ENCODE measurements at places on chromosomes 16 and 17.

- DNase-seq = no peak
These were observed 638 bp upstream of the TMEM88 start for GRCh38 chr17:7854078-7854777.

- DNase-seq = no peak
These were observed 102.6 kb downstream of the WSCD1 start for GRCh38 chr17:6172642-6173330.

GRCh38 chr16:82761236-82761635 is 134.5 kb downstream of the CDH13 start:
- DNase-seq = no peak

- no peak for DNase-seq
These were observed 11.6 kb upstream of the ROGDI start for GRCh38 chr16:4814046-4814445.

DNA sequence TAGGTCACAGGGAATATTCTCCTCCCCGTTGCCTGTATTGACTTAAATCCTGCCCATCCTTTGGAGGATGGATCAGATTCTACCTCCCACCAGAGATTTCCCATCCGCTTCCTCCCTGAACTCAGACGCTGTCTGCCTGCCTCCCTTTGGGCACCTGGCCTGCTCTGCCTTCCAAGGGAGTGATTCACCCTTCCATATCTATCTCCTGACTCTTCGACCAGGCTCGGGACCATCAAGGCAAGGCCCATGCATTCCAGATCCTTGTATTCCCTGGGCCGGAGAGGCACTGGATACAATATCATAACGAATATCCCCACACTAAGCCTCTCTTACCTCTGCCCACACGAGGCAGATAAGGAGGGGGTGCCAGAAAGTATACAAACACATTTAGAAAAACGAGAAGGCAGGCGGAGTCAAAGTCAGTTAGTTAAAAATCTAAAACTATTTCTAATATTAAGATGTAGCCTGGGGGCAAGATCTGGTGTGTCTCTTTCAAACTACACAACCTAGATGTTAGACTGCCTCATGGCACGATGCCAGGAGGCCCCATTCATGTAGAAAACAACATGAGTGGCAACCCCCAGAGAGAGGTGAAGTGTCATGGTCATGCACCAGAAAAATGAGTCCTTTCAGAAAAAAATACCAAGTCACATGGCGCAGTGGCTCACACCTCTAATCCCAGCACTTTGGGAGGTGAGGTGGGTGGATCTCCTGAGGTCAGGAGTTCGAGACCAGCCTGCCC is 9.2 kb downstream of the PMP22 start:
- no peak for DNase-seq

GRCh38 chr17:27087935-27088766 is 205.8 kb upstream of the WSB1 start:
- DNase-seq = no peak

- DNase-seq = peak; percentile 67
These were observed 108.9 kb downstream of the MAP2K6 start for GRCh38 chr17:69523244-69523861.

- peak; percentile 88 for DNase-seq
These were observed 11.2 kb upstream of the CEP20 start for GRCh38 chr16:15899538-15900100.

All from H4 (cell line).